ENCODE measurements at places on chromosomes 2 and 18.

- no peak for DNase-seq
These were observed 175.3 kb upstream of the TCF4 start for GRCh38 chr18:55763298-55763697.

- no peak for DNase-seq
These were observed 111.1 kb upstream of the RBBP8 start for GRCh38 chr18:22822024-22822423.

GRCh38 chr2:43020990-43021669 is 205.3 kb downstream of the ZFP36L2 start:
- peak; percentile 17 for DNase-seq

DNA sequence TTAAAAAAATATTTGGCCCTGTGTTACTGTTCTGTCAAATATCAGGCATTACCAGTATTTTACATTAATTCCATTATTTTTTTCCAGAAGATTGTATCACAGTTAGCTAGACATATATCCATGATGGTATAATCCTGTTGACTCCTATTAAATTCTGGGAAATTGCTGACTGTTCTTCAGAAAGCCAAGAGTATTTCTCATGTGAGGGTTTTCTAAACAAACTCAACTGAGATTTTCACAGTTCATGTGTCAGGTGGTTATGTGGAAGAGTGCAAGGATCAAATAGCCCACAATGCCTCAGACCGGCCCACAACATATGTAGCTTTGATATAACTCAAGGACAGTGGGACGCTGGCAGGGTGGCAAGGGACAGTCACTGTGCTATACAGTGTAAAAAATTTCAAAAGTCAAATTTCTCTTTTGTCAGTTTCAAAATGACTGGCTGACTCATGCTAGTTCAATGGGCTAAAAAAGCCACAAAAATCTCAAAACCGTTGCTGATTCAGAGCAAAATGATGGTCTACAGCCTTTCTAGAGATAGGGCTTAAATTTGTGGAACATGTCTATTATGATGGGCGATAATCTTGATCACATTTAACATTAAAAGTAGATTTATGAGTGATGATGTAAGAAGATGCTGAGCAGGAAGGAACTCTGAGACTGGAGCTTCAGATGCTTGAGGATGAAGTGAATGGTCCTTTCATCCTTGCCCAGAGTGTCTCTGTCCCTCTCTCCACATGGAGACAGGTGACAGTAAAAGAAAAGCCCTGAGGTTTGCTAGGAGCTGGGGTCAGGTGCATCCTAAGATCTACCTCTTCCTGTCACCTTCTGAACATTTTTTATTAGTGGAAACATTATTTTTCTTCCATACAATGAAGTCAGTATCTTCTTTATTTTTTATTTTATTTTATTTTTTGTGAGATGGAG is 175.8 kb upstream of the PIEZO2 start:
- DNase-seq: no peak

- no peak for DNase-seq
These were observed 99.2 kb upstream of the ITGA4 start for GRCh38 chr2:181357979-181358378.

GRCh38 chr2:43486603-43487002 is 109.2 kb downstream of the THADA start:
- peak; percentile 30 for DNase-seq

- DNase-seq: no peak
These were observed 4.0 kb downstream of the FARSB start for GRCh38 chr2:222651718-222652418.

- DNase-seq: no peak
These were observed 317.9 kb downstream of the STK39 start for GRCh38 chr2:167929484-167929883.

DNA sequence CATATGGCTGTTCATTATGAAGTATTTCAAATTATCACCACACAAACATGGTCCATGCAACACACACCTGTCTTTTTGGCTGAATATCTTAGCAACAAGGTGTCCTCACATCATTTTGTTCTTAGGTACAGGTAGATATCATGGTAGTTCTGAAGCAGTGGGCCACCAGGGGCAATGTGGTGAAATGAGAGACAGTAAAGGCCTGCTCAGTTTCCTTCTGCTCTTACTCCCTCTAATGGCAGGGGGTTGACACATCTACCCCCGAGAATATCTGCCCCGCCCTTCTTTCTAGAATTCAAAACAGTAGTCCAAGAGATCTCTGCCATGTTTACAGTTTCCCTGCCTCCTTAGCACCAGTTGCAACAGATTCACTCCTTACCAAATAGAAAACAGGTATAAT is 147.0 kb upstream of the KLHL14 start:
- no peak for DNase-seq

Data from femur (tissue), 1 donor.